Activated naive CD8-positive, alpha-beta T cell treated with anti-CD3 and anti-CD28 coated beads, Interleukin-2, amount 10 ng/mL, durations not matched to agents 7 days and 5 days (primary cell): ENCODE measurements at places on chromosomes 4 and X. TPM values are rescaled to one million over a fixed set of nuclear protein-coding genes. Genes with fewer than 3 reads are reported as not detected.

GPR82 gene
- 1.1 TPM for total RNA-seq

RASL11B gene
- total RNA-seq = 0.17 TPM

FAM47E gene
- not detected for total RNA-seq

USP9X gene
- 56.9 TPM for total RNA-seq

CXorf66 gene
- not detected for total RNA-seq

RAPGEF2 gene
- 24.1 TPM for total RNA-seq

ADH1B gene
- not detected for total RNA-seq

BTC gene
- total RNA-seq = not detected

MAGEB1 gene
- not detected for total RNA-seq

PAGE5 gene
- 0.83 TPM for total RNA-seq

PAK3 gene
- 0.44 TPM for total RNA-seq

SEC24B gene
- 27.0 TPM for total RNA-seq

PCDH11X gene
- total RNA-seq = not detected

MMRN1 gene
- 0.43 TPM for total RNA-seq

ARHGAP6 gene
- not detected for total RNA-seq

ANKRD17 gene
- total RNA-seq = 49.8 TPM

PAGE4 gene
- not detected for total RNA-seq

GUCY1A1 gene
- not detected for total RNA-seq

SMIM10L2A gene
- total RNA-seq = 1.8 TPM

TFDP3 gene
- not detected for total RNA-seq
